A549 treated with Hydrocortisone at 1 μM for 4 hours (cell line): ENCODE measurements at places on chromosomes 2 and 18. TPM values are rescaled to one million over a fixed set of nuclear protein-coding genes. Genes with fewer than 3 reads are reported as not detected.

The PROKR1 gene
- not detected in 5 replicates for total RNA-seq

The DPP10 gene
- not detected in 5 replicates for total RNA-seq

The TMEM163 gene
- 0.06 to 0.22 TPM (median 0.16 TPM) in 5 replicates for total RNA-seq

The GBX2 gene
- 2.4 to 2.9 TPM (median 2.6 TPM) in 5 replicates for total RNA-seq

The C2orf15 gene
- 0.45 to 0.66 TPM (median 0.48 TPM) in 5 replicates for total RNA-seq

The HOXD3 gene
- total RNA-seq, result 0.08 to 0.18 TPM (median 0.17 TPM) in 4 of 5 replicates, not detected in the other
